Hematopoietic multipotent progenitor cell (in vitro differentiated cells): ENCODE measurements at places on chromosomes 13 and 19. TPM values are rescaled to one million over a fixed set of nuclear protein-coding genes. Genes with fewer than 3 reads are reported as not detected.

Gene SPACA7
- total RNA-seq = not detected

Gene ODAD3
- total RNA-seq = under 0.01 TPM

Gene AP1M2
- total RNA-seq = 0.27 TPM

Gene FCHO1
- total RNA-seq = 41.7 TPM

Gene SIGLEC7
- under 0.01 TPM for total RNA-seq

- no peak for DNase-seq
Observed at GRCh38 chr13:22700246-22700887, 480.4 kb upstream of the SGCG start.

- DNase-seq = no peak
Observed at GRCh38 chr13:40329781-40330485, 336.5 kb downstream of the FOXO1 start.

DNA sequence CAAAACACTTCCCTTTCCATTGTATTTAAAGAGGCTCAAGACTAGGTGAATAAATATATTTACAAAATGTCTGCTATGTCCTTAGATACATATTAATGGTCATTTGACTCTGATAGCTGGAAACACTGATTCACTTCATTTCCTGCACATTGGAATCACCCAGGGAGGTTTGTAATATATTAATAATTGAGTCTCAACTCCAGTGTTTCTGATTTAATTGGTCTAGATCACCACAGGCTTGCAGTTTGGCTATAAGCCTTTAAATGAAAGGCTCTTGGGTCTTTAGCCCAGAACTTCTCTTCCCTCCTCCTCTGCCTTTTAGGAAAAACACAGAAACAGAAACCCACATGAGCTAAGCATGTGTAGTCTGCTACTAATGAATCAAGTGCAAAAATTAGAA is 378.0 kb downstream of the TBC1D4 start:
- DNase-seq = no peak

DNA sequence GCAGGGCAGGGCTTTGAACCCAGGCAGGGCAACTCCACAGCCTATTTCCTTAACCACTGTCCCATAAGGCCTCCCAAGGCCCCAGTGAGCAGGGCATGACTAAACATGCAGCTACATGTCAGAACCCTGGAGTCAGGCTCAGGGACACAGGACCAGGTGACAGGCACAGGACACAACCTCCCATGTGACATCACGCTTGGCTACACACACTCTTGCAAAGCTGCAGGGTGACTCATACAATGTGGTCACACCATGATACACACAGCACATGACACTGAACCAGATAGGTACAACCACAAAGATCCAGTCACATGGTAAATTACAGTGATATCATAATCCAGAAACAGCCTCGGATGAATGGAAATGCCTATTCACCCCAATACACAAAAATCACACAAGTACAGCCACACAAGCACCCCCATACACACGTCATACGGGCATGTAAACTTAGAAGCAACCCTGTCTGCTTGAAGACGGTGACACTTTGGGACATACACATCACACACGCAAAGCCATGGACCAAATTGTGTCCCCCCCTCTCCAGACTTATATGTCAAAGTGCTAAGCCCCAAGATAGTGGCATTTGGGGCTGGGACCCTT is 14.5 kb downstream of the KLK4 start:
- peak; percentile 10 for DNase-seq

DNA sequence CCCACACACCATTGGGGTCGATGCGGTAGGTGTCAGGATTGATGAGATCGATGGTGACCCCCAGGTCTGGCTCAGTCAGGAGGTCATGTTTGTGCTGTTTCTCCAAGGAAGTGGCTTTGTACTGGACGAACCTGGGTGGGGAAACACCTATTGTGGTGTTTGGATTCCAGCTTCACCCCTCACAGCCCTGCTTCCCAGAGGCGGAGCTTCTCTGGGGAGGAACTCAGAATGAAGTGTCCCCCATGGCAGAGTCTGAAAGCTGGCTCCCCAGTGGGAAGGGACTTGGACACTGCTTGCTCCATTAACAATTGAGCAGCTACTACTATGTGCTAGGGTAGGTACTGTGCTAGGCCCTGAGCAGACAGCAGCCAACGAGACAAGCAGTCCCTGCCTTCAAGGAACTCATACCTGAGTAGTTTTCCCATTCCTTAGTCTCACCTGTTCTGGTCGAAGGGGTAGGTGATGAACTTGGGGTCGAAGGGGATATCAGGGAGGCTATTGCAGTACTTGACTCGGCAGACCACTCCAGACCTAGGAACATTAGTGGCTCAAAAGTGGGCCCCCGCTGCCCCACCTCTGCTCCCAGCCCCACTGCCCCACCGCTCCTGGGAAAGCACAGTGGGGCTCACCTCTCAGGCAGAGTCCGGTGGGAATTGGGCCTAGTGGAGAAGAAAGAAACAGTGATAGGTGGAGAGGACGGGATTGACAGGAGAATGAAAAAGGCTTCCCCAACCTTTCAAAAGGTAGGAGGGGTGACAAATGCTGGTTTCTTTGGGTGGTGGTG is 1.1 kb downstream of the PAF1 start:
- DNase-seq = no peak

DNA sequence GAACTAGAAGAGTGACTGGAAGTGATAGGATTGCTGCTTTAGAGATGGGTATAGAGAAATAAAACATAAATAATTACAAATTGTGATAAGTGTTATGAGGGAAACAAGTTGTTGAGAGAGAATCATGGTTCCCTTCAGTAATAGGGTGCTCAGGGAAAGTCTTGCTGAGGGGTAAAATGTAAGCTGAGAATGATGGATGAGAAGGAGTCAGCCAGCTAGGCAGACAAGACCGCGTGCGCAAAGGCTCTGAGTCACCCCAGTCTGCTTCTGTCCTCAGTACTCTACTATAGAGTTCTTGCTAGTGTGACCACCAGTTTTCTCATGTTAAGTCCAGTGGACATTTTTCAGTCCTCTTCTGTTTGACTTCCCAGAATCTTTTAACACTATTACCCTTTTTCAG is 39.5 kb downstream of the PCCA start:
- DNase-seq = no peak

- no peak for DNase-seq
Observed at GRCh38 chr13:74190999-74191398, 56.8 kb upstream of the KLF12 start.

- no peak for DNase-seq
Observed at GRCh38 chr13:28531845-28532387, 37.0 kb upstream of the FLT1 start.

DNA sequence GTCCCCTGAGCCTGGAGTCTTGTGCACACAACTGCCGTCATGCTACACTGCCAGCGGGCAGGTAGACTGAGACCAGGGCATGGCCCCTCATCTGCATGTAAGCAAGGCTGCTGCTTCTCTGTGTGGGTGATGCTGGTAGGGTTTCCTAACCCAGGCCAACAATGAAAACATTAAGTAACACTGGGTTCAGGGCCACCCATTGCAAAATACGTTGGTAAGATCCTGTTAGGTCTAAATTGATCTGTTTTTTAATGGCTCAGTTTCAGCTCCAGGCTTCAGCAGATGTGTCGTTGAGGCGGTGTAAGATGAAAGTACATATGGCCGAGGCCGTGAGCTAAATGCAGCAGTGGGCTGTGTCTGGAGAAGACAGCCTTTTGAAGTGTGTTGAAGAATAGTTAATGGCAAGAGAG is 383.4 kb downstream of the IRS2 start:
- no peak for DNase-seq

DNA sequence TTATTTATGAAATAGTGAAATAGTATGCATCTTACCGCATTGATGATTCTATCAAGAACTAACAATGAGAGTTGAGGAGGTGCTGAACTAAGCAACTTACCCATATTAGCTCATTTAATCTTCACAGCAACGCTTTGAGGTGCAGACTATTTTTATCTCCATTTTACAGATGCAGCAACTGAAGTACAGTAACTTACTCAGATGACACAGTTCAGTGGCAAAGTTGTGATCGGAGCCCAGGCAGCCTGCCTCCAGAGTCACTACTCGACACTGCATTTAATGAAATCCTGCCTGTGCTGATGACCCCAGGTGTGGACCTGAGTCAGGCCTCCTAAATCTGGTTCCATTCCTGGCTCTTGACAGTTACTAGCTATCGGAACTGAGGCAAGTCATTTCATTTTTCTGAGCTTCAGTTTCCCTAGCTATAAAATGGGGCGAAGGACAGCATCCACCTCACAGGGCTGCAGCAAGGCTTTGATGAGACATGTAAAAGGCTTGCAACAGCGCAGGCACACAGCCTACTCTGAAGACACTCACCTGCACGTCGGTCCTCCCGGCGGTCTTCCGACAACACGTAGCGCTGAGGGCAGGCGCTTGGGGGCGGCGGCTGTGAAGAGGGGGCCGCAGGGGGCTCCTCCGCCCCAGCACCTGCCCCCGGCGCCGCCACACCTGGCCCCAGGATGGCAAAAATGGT is 1.5 kb downstream of the MYPOP start:
- DNase-seq = no peak
